ENCODE measurements at places on chromosomes 3 and 15.

GRCh38 chr3:158742871-158743663 is 10.8 kb upstream of the RARRES1 start:
- no peak for DNase-seq

DNA sequence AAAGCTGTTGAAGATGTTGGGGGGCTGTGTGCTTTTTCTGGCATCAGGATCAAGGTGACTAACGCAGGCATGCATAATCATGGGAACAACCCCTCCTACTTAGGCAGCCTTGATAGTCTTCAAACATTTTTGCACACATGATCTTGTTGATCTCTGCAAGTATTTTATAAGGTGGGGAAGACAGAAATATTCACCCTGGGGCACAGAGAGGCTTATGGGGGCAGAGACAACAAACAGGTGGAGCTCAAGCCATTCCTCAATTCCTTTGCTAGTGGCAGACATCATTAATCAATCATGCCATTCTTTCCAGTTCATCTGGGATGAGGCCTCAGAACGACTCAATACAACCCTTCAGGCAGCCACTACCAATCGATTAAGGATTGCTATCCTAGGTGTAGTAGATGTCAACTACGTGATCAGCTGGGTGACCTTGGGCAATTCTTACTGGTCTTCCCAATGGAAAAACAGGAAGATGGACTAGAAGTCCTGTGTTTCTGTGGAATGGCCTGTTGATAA is 110.3 kb upstream of the SMAD3 start:
- DNase-seq, result no peak

- no peak for DNase-seq
Observed at GRCh38 chr3:174820885-174821284, 38.2 kb upstream of the NAALADL2 start.

DNA sequence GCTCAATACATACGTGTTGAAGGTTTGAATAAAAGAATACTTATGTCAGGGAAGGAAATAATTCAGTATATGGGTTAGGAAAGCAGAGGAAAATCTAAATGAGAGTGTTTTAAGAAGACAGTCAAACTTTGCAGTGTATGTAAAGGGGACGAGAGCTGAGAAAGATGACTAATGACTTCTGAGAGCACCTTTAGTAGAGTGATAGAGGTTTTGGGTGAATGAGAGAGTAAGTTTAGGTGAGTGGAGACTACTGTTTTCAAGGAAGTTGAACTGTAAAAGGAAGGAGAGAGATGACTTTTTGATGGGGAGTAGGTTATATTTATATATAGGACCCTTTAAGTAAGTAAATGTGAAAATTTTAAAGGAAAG is 9.4 kb downstream of the TBC1D23 start:
- no peak for DNase-seq

GRCh38 chr3:54836871-54837270 is 91.0 kb downstream of the LRTM1 start:
- DNase-seq, result no peak

DNA sequence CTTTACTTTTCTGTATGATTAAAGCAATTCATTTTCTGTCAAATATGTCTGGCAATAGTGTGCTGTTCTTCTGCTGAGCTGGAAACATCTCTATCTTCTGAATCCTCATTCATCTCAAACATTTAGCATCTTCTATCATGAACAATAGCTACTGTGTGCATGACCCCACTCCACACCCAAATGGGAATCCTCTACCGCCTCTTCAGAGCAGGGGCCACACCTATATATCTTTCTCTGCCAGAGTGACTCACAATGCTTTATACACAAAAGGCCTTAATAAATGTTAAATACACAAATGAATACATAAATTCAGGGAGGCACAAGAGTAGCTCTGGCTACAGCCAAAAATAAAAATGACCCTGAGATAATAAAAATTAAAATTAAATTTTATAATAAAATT is 8.0 kb downstream of the ALDH1A2 start:
- no peak for DNase-seq

GRCh38 chr3:50008931-50009330 is 69.0 kb downstream of the RBM6 start:
- no peak for DNase-seq

DNA sequence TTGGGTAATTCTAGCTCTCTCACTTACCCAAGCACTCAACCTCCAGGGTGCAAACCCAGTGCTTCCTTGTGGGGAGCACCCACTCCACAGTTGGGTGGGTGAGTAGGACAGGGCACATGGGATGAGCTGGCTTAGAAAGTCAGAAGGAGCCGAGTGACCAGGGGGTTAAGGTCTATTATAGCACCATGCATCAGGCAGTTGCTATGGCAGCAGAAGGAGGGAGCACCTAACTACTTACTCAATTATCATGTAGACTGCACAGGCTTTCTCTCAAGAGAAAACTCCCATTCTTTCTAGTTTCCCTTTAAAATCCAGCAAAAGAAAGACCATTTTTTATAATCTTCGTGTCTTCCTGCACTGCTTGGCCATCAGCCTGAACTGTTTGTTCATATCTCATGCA is 163.0 kb downstream of the OCA2 start:
- no peak for DNase-seq

Data from central memory CD8-positive, alpha-beta T cell (primary cell).